ENCODE measurements at places on chromosomes 3 and 15.

GRCh38 chr3:174548841-174549623 lies 310.1 kb upstream of the NAALADL2 start:
- no peak for DNase-seq

DNA sequence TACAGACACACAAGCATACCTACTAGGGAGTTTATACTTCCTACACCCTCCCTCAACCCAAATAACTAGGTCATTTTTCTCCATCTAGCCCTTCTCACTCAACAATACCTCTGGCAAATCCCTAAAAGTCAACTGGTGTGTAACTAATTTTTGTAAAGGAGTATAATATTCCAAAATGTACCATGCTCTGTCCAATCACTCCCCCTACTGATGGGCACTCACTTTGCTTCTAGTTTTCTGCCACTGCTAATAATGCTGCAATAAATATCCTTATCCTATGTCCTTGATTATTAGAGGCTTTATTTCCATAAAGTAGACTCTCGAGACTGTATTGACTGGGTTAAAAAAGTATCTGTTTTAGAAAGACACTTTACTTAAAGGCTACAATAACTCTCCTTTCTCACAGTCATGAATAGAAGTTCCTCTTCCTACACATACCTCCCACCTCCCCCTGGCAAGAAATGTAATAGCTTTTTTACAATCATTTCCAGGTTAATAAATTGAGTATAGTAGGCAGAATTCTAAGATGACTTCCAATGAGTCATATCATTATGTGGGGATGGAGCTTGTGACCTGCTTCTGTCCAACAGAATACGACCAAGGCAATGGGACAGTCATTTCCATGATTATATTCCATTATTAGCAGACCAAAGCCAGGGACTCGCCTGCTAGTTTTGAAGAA lies 30.0 kb downstream of the SHQ1 start:
- no peak for DNase-seq

GRCh38 chr15:38378161-38378560 lies 75.8 kb upstream of the FAM98B start:
- DNase-seq, result no peak

- no peak for DNase-seq
These were observed 216.7 kb downstream of the PTPRG start for GRCh38 chr3:61778095-61778494.

GRCh38 chr15:34608517-34608916 lies 25.1 kb upstream of the GOLGA8B start:
- DNase-seq, result no peak

- DNase-seq, result no peak
These were observed 83.4 kb downstream of the GABRB3 start for GRCh38 chr15:26689462-26689861.

DNA sequence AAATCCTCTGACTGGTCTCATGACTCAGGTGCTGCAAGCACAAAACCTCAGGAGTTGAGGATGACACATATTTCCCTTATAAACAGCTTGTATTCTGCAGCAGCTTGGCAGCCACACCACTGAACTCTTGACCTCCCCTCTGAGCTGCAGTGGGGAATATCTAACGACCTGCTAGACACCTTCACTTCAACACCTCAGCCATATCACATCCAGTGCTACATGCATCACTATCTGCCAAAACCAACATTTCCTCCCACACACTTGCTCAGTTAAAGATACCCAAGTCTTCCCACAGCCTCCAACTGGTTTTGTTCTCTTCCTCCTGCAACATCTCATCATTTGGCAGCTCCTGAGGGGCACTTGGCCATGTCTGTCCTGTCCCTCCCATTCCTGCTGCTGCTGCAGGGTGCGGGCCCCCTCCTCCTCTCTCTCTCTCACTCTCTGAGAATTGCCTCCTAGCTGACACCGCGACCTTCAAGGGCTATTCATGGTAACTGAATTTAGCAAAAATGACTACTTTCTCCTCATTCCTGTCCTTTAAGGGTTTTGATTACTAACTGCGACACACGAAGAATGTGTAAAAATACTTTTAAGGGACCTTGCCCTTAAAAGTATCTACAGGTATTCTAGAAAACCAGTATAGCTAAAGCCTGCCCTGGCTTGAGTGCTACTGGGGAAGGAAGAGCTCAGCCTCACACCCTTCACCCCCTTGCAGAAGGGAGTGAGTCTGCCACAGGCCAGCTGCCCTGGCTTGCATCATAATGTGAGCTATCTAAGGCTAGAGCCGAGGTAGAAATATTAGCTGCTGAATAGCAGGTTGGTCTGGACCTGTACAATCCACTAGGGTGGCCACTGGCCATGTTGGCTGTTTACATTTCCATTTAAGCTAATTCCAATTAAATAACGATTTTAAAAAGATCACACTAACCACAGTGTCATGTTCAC lies 5.0 kb upstream of the CCR9 start:
- DNase-seq, result no peak

- DNase-seq, result peak; percentile 95
These were observed at the start of gene CFAP92 for GRCh38 chr3:128993461-128994172. TSS of gene CFAP92 (minus strand) at chr3:128994076. CDS start at chr3:128993304, 772 bp downstream.

- no peak for DNase-seq
These were observed 144.1 kb upstream of the PEX5L start for GRCh38 chr3:180180795-180181194.

- DNase-seq, result no peak
These were observed 180.0 kb downstream of the CD47 start for GRCh38 chr3:107910713-107911259.

GRCh38 chr15:76996076-76996525 lies 1.2 kb downstream of the PSTPIP1 start:
- no peak for DNase-seq

- DNase-seq, result no peak
These were observed 59.0 kb downstream of the EPHB3 start for GRCh38 chr3:184620475-184621119.

GRCh38 chr15:38531509-38531908 lies 33.1 kb downstream of the RASGRP1 start:
- DNase-seq, result no peak

- DNase-seq, result no peak
These were observed 15.4 kb downstream of the CRTC3 start for GRCh38 chr15:90545095-90545494.

Data from H9 (cell line).